A549 treated with DMSO at 1 μM for 4 hours (cell line): ENCODE measurements at places on chromosomes 7 and 10. TPM values are rescaled to one million over a fixed set of nuclear protein-coding genes. Genes with fewer than 3 reads are reported as not detected.

GSTO2 gene
- 1.7 to 3.5 TPM (median 2.5 TPM) in 5 replicates for total RNA-seq

OR13A1 gene
- not detected in 5 replicates for total RNA-seq

PDZD7 gene
- 0.57 to 0.97 TPM (median 0.87 TPM) in 5 replicates for total RNA-seq

GPNMB gene
- 2.0 to 3.2 TPM (median 2.7 TPM) in 5 replicates for total RNA-seq

FZD1 gene
- 2.4 to 2.9 TPM (median 2.6 TPM) in 5 replicates for total RNA-seq

CFTR gene
- 0.31 TPM in 1 of 5 replicates, not detected in the others for total RNA-seq

SLC39A12 gene
- not detected in 5 replicates for total RNA-seq

PKD2L1 gene
- 0.06 to 0.16 TPM (median 0.08 TPM) in 5 replicates for total RNA-seq

TMEM196 gene
- not detected in 5 replicates for total RNA-seq

THSD7A gene
- total RNA-seq = 1.7 to 3.2 TPM (median 2.8 TPM) in 5 replicates

UPK3B gene
- total RNA-seq = 10.4 to 20.2 TPM (median 18.3 TPM) in 5 replicates

METTL27 gene
- total RNA-seq = 9.0 to 12.3 TPM (median 10.8 TPM) in 5 replicates

ALOX5 gene
- 0.13 to 0.66 TPM (median 0.28 TPM) in 5 replicates for total RNA-seq

HMX3 gene
- not detected in 5 replicates for total RNA-seq

NPY gene
- total RNA-seq = not detected in 5 replicates

NPSR1 gene
- not detected in 5 replicates for total RNA-seq

ANKMY2 gene
- 13.2 to 17.3 TPM (median 14.2 TPM) in 5 replicates for total RNA-seq

GIMAP4 gene
- not detected in 5 replicates for total RNA-seq

CDK14 gene
- total RNA-seq = 0.08 to 0.37 TPM (median 0.31 TPM) in 5 replicates

MMD2 gene
- total RNA-seq = not detected in 5 replicates

CYP3A7 gene
- total RNA-seq = not detected in 5 replicates

C10orf67 gene
- 0.03 to 0.13 TPM (median 0.06 TPM) in 4 of 5 replicates, not detected in the other for total RNA-seq

BRAF gene
- total RNA-seq = 6.3 to 9.1 TPM (median 6.7 TPM) in 5 replicates

SPDYE5 gene
- not detected in 5 replicates for total RNA-seq

HTR5A gene
- not detected in 5 replicates for total RNA-seq

NYAP1 gene
- 0.52 to 1.1 TPM (median 0.85 TPM) in 5 replicates for total RNA-seq

PPP1R9A gene
- total RNA-seq = 3.0 to 5.8 TPM (median 5.6 TPM) in 5 replicates

PDAP1 gene
- total RNA-seq = 175 to 226 TPM (median 183 TPM) in 5 replicates

PRSS37 gene
- total RNA-seq = not detected in 5 replicates

KDM7A gene
- total RNA-seq = 2.6 to 3.8 TPM (median 3.4 TPM) in 5 replicates

CELF2 gene
- total RNA-seq = 0.03 to 0.10 TPM (median 0.04 TPM) in 3 of 5 replicates, not detected in the others

LMBR1 gene
- total RNA-seq = 21.7 to 32.4 TPM (median 29.6 TPM) in 5 replicates

NKX1-2 gene
- total RNA-seq = 0.03 to 0.04 TPM in 2 of 5 replicates, not detected in the others

CPVL gene
- total RNA-seq = 0.16 to 0.45 TPM (median 0.25 TPM) in 4 of 5 replicates, not detected in the other

OPN4 gene
- not detected in 5 replicates for total RNA-seq

CFAP70 gene
- total RNA-seq = 0.12 to 0.37 TPM (median 0.19 TPM) in 5 replicates

STEAP1 gene
- 13.3 to 15.8 TPM (median 15.7 TPM) in 5 replicates for total RNA-seq

SPDYE11 gene
- total RNA-seq = not detected in 5 replicates

CRTAC1 gene
- 0.87 to 1.8 TPM (median 1.4 TPM) in 5 replicates for total RNA-seq

BTBD16 gene
- 0.44 to 1.5 TPM (median 0.59 TPM) in 5 replicates for total RNA-seq

TMEM229A gene
- total RNA-seq = not detected in 5 replicates

MKI67 gene
- total RNA-seq = 64.2 to 80.7 TPM (median 77.5 TPM) in 5 replicates

ERVW-1 gene
- total RNA-seq = not detected in 5 replicates

CPED1 gene
- 0.02 to 0.07 TPM in 2 of 5 replicates, not detected in the others for total RNA-seq

PAPOLB gene
- total RNA-seq = not detected in 5 replicates

TRIM50 gene
- total RNA-seq = not detected in 5 replicates

BMPER gene
- 6.8 to 8.9 TPM (median 7.6 TPM) in 5 replicates for total RNA-seq

HBP1 gene
- 19.7 to 28.0 TPM (median 26.1 TPM) in 5 replicates for total RNA-seq

ACSM6 gene
- total RNA-seq = not detected in 5 replicates

CLCN1 gene
- total RNA-seq = 0.03 to 0.07 TPM (median 0.06 TPM) in 3 of 5 replicates, not detected in the others

PTPRZ1 gene
- total RNA-seq = not detected in 5 replicates
